Erythroblast (primary cell): ENCODE measurements at places on chromosomes 6 and 20.

- peak; percentile 35 for DNase-seq
Observed at GRCh38 chr6:46042355-46042999, 26.8 kb upstream of the CLIC5 start.

DNA sequence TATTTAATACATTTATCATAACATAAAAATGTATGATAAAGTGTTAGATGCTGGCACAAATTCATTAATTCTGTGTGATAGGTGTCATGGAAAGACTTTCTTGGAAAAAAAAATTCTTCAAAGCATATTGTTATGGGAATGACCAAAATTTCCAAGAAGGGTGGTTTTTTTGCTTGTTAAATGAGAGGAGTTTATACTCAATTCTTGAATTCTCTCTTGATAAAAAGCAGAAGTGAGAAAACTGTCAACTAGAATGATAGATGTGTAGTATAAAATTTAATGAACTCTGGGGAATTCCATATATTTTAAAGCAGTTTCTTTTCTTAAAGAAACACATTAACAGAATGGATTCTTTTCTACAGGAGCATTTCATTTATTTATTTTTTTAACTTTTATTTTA, 62.0 kb upstream of the SNAP91 start:
- no peak for DNase-seq

DNA sequence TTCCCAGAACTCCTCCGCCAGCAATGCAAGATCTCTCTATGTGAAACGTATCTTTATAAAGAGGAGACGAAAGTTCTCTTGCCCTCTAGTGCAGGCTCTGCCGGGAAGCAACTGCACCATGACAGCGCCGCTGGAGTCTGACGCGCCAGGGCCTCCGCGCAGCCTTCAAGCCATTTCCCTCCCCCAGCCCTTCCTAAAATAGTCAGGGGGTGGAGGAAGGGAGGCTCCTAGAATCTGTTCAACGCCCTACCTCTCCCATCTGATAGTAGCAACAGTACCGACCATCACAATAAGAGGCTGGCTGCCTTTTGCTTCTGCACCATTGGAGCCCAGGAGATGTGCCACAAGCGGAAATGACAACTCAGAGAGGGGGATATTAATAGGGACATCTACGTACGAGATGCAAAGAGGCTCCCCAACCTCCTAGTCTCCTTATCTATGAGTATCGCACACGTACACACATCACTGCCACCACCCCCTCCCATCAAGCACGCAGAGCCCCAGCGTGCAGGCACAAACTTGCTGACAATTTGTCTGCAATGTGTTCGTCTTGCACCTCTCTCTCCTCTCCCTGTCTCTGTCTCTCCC, 1.0 kb downstream of the SYNE1 start:
- no peak for DNase-seq

GRCh38 chr6:126614642-126615504, 275.0 kb downstream of the CENPW start:
- DNase-seq, result no peak

GRCh38 chr6:38144365-38144945, 324.9 kb downstream of the ZFAND3 start:
- DNase-seq, result no peak

DNA sequence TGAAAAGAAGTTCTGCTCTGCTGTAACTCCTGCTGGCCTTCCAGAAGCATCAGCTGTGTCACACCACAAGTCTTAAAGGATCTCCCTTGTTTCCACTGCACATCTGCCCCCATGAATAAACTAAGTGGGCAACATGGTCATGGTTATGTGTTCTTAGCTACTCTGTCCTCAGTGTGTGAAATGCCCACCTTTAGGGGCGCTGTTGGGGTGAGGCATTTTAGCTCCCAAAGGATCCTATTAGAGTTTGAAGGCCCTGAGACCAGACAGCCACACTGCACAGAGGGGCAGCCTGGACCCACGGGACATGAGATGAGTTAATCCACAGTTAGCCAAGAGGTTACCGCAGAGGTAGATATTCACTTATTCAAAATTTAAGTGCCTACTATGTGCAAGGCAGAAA, 294.3 kb upstream of the QKI start:
- DNase-seq, result peak; percentile 3

GRCh38 chr6:66638099-66638498, 931.1 kb upstream of the EYS start:
- no peak for DNase-seq

GRCh38 chr6:47485491-47486135, 8.0 kb downstream of the CD2AP start:
- DNase-seq, result no peak

GRCh38 chr6:168413018-168413720, 27.8 kb upstream of the SMOC2 start:
- DNase-seq, result no peak

DNA sequence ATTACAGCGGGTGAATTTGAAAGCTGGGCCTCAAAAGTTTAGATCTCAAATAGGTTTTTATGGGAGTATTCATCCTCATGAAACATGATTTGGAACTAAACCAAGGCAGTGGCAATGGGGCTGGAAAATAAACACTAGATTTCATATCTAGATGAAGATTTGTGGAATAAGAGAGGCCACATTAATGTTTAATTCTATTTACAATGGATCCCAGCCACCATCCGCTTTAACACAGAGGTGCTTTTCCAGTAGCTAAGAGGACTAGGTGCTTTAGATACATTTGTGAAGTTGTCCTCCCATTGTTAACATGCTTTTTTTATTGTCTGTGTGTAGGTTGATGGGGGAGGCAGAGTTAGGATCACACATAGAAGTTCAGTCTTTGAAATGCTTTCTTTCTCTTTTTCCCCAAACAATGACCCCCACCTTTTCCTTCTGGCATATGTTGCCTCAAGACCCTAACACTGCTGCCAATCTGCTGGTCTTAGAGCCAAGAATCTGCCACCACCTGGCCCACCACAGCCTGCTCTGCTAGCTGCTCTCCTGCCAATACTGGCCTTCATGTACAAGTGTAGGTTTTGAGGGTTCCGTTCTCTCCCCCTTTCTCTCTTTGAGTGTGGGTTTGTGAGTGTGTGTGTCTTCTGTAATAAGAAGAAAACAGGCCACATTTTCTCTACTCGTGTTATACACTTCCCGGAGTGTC, 27.8 kb upstream of the GFRAL start:
- no peak for DNase-seq

- no peak for DNase-seq
Observed at GRCh38 chr6:20455251-20455940, 53.7 kb downstream of the E2F3 start.
